ENCODE measurements at places on chromosomes 1 and 21.

DNA sequence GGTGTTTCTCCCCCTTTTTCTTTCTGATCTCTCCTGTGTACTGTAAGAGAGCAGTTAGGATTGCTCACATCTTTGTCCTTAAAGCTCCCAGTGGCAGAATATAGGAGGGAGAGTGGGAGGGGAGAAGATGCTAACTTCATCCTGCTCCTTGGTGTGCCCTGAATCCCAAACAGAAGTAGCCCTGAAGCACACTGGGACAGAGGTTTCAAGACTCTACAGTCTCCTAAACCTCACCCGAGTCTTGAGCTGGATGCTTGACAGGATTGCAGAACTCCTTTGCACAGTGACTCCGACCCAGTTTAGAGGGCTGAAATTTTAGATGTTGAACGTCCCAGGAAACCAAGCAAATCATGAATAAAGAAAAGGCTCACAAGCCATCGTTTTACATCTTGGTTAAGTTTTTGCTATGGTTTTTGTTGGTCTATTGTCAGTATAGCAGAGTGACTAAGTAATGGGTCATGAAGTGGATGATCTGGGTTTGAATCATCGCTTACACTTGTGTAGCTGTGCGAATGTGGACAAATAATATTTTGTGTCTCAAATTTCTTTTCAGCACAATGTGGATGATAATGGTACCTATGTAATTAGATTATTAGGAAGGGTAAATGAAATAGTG, 37.5 kb downstream of the XCL2 start:
- no peak for DNase-seq

DNA sequence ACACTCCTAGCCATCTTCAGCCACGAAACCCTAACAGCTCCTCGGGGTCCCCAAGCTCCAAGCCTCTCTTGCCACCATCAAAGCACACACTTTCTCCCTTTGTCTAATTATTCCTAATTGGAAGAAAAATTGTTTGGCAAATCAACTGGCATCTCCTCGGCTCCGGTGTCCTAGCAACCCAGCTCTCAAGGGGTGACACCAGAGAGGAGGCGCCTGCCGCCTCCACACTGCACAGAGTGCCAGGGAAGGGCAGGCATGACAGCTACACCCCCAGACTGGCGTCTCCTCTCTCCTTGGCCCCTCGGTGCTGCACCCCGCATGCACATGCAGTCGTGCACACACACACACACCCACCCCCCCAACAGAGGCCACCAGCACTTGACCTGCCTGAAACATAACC, 18.2 kb upstream of the GJB5 start:
- DNase-seq = no peak

- DNase-seq = peak; percentile 59
These were observed 28.5 kb upstream of the KCNA2 start for GRCh38 chr1:110634455-110635311.

GRCh38 chr1:229694053-229694693, 68.1 kb downstream of the URB2 start:
- no peak for DNase-seq

GRCh38 chr1:230356190-230356589, 69.9 kb downstream of the PGBD5 start:
- no peak for DNase-seq
